ENCODE measurements at places on chromosomes 7 and 10.

DNA sequence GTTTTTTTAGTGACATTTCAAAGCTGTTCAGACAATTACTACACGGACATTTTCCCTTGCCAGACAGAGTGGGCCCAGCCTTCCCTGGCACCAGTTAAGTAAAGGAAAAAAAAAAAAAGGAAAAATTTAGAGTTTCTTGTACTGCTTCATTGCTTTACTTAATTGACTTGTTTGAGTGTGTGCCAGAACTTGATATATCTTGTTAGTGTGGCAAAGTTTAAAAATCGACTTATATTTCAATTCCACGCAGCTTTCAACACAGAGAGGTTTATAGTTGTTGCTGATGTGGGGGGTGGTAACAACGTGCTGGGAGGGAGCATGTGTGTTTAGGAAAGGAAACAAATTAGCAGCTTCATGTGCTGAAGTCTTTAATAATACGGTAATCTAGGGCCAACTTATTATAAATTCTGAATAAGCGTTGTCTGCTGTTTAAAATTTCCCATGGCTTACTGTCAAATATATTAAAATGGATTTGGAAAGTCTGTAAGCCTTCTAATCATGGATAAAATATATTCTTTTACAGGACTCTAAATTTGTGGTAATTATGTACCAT is 1104.6 kb downstream of the SORCS3 start:
- DNase-seq, result no peak

DNA sequence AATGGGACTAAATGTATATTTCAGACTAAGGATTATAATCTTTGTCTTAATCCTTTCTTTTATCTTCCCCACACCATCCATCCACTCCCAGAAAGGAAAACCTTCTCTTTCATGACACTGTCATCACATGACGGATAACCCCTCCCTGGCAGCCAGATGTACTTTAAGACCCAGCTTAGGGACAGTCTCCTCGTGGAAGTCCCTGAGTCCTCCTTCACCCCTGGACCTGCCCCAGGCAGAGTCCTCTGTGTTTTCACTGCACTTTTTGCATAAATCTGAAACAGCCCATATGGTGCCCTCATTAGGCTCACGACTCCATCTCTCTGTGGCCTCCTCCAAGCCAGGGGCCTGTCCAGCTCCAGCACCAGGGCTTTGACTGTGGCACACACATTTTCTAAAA is 16.0 kb downstream of the NRAP start:
- DNase-seq, result no peak

- no peak for DNase-seq
These were observed 205.2 kb downstream of the GFRA1 start for GRCh38 chr10:116067825-116068224.

DNA sequence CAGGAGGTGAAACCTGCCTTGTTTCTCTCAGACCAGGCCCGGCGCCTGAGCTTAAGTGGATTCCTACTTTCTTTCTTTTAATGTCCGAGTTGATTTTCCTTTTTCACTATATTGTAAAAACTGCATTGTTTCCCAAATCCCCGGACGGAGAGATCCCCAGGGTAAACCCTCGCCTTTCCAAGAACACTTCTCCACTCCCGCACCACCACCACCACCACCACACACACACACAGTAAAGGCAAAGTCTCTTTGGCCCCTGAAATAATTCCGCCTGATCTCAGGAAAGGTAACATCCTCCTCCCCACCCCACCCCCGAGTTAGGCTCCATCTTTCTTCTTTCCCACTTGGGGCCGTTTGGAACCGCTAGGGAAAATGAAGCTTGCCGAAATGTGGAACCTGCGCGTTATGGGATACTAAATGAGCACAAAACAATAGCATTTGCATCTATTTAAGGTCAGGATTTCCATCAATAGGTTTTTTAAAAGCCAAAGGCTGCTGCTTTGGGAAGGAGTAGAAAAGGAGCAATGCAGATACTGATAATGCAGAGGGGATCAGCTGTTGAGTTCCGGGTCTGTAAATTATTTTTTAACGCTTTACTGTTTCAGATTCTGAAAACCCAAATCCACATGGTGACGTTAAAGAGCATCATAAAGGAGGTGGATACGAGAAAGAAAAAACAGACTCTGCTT is 2.5 kb downstream of the HPSE2 start:
- no peak for DNase-seq

DNA sequence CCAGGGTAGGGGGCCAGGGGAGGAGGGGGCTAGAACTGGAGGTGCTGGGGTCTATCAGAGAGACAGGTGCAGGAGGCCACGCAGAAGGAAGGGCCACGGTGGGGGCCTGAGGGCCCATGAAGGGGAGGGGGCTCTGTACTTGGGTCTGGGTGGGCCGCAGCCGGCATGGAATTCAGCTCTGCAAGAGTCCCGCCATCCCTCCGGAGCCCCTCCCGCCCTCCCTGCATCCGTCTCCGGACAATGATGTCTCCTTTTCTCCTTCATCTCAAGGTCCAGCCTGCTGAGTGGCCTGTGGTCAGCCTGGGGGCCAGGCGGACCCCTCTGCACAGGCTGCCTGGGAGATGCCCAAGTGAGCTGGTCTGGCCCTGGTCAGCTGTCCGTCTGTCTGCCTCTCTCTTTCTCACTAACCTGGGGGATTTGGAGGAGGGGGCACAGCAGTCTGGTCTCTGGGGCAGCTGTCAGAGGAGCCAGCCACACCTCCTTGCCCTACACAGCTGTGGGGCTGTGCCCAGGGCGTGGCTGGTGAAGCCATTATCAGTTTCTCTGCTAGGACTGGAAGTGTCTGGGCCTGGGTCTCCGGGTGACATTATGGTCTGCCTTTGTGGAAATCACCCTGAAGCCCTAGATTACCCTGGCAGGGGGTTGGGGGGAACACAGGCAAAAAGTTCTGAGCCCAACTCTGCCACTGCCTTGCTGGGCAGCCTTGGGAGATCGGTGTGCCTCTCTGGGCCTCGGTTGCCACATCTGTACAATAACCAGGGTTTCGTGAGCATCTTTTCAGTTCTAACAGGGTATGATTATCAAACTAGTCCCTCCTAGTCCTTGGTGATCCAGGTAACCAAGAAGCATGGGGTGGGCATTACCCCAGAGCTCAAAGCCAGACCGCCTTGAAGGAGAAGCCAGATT is 19.0 kb upstream of the HSPB1 start:
- no peak for DNase-seq

DNA sequence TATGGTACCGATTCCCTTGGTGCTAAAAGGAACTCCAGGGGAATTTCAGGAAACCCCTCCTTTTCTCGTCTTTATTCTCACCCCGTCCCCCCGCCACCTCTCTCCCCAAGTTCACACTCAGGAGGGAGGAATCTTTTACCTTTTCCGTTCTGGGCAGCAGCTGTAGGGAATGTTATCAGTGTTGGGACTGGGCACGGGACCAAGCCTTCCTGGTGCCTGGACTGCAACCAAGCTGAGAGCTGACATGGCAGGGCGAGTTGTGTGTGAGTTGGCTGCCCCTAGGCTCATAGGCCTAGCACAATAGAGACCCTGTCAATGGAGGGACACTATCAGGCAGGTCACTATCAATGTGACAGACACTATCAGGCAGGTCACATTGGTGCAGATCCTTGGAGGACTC is 121.4 kb downstream of the TCF7L2 start:
- DNase-seq, result no peak

DNA sequence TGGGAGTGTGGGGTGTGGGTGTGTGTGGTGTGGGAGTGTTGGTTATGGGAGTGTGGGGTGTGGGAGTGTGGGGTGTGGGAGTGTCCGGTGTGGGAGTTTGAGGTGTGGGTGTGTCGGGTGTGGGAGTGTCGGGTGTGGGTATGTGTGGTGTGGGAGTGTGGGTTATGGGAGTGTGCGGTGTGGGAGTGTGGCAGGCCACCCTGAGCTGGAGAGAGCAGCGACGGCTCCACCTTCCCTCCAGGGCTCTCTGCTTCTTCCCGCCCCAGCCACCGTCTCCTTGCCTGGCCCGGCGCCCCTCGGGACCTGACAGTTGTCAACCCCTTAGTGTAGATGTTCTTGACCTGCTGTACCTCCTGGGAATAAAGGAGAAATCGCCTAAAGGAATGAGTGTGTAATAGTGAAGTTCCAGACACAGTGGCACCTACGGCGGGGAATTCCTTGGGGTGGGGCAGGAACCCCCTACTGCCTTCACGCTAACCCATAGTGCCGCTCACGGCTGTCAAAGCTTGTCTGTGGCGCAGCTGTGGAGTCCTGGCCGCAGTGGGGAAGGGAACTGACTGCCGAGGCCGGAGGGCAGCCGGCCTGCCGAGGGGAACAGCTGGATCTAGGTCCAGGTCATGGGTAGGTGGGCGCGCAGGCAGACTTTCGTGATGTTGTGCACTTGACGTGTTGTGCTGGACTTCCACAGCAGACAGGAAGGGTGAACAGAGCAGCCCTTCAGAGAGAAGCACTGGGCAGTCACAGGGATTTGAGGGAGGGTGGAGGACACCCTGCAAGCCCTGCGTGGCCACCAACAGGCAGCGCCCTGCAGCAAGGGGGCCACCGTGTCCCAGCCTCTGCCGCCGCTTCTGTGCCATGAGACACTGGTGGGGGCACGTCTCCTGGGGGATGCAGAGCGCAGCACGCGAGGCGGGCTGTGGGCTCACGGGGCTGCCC is 49.0 kb upstream of the EN2 start:
- no peak for DNase-seq

DNA sequence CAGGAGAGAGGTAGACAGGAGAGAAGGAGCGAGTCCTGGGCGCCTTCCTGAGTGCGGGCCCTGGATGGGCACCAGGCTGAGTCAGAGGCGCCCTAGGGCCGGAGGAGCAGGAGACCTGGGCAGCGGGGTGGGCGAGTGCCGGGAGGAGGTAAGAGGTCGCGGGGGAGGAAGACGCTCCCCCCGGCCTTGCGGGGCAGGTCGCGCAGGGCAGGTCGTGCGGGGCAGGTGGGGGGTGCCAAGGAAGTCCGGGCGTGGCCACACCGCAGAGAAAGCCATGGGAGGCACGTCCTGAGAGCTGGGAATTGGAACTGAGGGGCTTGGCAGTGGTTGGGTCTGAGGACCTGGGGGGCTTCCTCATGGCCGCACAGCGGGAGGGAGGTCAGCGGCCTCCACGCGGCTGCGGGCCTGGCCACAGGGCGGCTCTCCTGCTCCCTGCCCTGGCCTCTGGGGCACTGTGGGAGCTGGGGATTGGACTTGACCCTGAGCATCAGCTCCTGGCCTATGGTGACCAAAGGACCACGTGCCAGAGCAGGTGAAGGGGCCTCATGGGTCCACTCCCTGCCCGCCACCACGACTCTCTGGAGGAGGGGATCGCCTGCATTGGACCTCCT is 935 bp downstream of the MMP21 start:
- no peak for DNase-seq

DNA sequence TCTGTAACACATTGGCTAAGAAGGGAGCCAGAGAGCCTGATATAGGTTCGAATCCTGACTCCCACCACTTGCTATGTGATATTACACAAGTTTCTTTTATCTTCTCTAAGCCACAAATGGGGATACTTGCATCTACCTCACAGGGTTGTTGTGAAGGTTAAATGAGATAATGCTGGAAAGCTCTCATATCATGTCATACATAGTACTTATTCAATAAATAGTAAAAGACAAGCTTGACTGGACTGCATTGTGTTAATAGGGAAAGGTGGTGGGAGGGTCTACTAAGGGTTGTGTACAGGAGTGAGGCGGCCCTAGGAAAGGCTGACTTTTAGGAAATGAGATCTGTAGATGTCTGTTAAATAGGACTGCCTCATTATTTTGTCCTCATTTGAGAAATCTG is 35.8 kb upstream of the DNMBP start:
- no peak for DNase-seq

DNA sequence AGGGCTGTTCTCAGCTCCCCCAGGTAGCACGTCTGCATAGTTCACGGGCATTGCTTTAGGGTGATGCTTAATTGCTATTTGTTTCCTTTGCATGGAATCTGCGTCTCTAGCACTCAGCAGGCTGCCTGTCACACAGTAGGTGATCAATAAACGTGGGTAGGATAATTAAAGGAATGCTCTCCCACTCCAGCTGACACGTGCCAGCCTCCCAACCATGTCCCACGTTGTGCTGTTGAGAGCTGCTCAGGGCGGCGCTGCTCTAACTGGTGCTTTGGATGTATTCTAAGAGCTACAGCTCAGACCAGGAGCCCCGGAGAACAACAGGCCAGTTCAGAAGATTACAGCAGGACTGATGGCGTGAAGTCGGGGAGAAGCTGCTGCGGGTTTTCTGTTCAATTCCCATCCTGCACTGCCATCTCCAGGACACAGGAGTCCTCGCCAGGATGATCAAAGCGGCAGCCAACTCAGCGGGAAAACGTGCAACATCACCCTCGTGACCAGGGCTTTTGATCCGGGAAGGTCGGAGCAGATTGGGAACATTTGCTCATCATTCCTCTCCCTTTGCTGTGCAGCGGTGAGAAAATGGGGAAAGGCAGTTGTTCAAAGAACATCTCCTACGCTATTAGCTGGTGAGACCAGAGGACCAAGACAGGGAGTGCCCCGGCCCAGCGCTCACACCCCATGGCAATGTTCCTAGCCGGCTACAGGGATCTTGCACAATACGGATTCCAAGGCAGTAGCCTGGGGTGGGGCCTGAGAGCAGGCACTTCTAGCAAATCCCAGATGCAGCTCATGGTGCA is 50.5 kb upstream of the FOXK1 start:
- DNase-seq, result no peak

DNA sequence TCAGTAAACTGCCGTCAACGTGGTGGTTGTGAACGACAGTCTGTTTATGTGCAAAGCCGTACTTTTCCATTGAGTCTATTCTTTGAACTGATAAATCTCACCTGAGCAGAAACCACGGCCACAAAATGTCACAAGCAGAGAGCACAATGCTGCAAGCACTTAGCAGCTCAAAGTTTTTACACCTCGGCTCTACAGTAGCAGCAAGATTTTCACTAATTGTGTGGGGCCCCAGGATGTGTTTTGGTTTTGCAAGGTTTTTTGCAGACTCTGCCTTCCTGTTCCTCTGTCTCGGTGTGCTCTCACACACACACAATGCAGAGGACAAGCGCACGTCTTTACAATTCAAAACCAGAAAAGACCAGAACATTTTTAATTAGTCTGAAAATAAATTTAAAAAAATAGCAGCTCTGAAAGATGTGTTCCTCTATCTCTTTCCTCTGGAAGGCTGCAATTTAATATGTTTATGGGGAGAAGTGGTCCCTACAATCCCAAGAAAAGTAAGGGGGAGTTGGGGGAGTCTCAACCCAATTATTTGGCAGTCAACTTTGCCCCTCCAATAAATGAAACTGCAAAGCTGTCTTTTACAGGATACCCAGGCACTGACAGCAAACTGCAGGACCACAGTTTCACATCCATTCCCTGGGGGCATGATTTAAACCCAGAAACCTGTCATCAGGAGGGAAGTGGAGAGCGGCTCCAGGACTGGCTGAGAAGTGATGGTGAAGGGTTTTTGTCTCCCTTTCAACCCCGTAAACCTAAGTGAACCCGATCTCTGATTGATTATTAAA is 73.8 kb upstream of the SFMBT2 start:
- no peak for DNase-seq

DNA sequence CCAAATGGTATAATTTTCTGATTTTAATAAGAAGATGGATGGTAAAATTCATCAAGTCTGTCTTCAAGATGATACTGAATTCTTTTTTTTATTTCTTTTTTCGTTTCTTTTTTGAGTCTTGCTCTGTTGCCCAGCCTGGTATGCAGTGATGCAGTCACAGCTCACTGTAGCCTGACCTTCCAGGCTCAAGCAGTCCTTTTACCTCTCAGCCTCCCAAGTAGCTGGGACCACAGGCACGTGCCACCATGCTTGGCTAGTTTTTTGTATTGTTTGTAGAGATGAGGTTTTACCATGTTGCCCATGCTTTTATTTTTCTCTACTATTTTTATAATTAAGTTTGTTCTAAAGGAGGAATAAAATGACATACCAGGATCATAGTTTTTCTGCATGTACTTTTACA is 52.1 kb upstream of the HELLS start:
- no peak for DNase-seq
